NCI-H2107 (cell line): ENCODE measurements at places on chromosomes 2 and 18.

GRCh38 chr2:223896833-223897311 lies 48.3 kb downstream of the WDFY1 start:
- no peak for DNase-seq

GRCh38 chr18:59742325-59743111 lies 45.3 kb upstream of the CCBE1 start:
- DNase-seq: no peak

- DNase-seq: no peak
Measured at GRCh38 chr18:44943311-44943881, 262.7 kb downstream of the SETBP1 start.

- DNase-seq: no peak
Measured at GRCh38 chr18:65522907-65523306, 227.9 kb upstream of the CDH7 start.

- no peak for DNase-seq
Measured at GRCh38 chr2:19554520-19554919, 196.1 kb upstream of the OSR1 start.

DNA sequence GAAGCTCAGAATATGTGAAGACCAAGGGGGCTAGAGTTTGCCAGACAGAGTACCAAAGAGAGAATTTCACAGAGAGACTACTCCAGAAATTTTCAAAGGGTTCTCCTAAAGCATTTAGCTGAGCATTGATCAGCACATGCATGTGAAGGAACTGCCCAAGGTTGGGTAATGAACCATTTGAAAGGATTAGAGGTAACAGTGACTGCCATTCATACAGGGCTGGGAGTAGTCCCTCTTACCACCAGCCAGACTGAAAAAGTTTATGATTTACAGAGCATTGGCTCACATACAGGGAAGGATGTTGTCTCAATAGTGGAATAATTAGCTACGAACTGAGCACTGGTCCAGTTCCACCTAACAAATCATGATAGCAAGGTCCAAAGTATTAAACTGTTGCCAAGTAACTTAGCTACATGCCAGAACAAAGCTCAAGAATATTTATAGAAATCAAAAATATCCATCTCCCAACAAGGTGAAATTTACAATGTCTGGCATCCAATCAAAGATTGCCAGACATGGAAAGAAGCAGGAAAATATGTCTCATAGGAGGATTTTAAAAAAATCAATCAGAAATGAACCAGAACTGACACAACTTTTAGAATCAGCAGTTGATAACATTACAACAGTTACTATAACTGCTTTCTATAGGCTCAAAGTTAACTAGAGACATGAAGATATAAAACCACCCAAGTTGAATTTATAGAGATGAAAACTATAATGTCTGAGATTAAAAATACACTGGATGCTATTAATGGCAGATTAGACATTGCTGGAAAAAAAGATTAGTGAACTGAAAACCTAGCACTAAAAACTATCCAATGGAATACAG lies 25.7 kb upstream of the RNF103 start:
- no peak for DNase-seq

DNA sequence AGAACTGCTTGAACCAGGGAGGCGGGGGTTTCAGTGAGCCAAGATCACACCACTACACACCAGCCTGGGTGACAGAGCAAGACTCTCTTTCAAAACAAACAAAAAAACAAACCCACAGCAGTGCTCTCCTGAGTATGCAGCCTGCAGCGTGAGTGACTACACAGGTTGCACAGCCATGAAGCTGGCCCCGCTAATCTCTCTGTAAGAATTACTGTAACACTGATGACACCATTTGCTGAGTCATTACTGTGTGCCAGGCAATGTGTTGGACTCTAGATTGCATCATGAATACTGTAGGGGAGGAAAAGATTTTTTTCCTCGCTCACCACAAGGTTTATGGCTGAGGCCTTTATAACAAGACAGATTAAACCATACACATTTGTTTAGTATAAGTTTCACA lies 118.6 kb upstream of the ATP8B1 start:
- DNase-seq: no peak

DNA sequence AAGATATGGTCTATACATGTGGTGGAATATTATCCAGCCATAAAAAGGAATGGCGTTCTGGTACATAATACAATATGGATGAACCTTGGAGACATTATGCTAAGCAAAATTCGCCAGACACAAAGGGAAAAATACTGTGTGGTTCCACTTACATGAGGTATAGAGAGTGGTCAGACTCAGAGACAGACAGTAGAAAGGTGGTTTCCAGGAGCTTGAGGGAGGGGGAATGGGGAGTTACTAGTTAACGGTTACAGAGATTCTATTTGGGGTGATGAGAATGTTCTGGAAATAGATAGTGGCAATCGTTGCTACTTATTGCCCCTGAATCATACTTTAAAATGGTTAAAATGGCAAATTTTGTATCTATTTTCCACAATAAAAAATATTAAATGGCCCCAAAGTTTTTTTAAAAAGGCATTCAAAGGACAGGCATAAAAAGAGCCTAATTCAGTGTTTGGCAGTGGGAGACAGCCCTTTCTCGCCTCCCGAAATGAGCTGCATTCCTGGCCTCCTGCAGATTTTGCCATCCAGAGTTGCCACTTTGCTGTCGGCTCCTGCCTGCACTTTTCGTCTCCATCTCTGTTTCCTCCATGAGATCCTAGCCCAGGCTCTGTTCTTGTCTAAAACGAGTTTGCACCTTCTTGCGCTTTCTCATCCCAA lies 13.5 kb downstream of the TNFRSF11A start:
- no peak for DNase-seq

GRCh38 chr2:141694180-141694579 lies 436.6 kb downstream of the LRP1B start:
- no peak for DNase-seq

- no peak for DNase-seq
Measured at GRCh38 chr2:95052307-95052706, 26.8 kb downstream of the MAL start.

DNA sequence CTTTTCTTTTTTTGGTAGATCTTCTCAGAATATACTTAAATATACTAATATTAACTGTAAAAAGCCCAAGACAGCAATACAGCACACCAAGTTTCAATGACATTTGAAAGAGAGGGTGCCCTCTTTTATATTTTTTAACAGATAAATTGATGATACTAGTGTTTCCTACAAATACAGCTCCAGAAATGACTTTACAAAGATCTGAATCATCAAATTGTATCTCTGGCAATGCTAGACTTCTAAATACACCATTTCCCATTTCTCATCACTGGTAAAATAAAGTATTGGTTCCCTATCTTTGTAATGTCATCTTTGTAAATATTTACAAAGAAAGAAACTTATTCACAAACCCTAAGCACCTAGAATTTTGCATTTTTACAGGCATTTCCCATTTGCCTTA lies 281.3 kb downstream of the EXOC6B start:
- no peak for DNase-seq

- DNase-seq: no peak
Measured at GRCh38 chr2:1736997-1737480, 7.3 kb downstream of the PXDN start.

GRCh38 chr2:159124441-159124911 lies 156.0 kb downstream of the TANC1 start:
- DNase-seq: no peak

DNA sequence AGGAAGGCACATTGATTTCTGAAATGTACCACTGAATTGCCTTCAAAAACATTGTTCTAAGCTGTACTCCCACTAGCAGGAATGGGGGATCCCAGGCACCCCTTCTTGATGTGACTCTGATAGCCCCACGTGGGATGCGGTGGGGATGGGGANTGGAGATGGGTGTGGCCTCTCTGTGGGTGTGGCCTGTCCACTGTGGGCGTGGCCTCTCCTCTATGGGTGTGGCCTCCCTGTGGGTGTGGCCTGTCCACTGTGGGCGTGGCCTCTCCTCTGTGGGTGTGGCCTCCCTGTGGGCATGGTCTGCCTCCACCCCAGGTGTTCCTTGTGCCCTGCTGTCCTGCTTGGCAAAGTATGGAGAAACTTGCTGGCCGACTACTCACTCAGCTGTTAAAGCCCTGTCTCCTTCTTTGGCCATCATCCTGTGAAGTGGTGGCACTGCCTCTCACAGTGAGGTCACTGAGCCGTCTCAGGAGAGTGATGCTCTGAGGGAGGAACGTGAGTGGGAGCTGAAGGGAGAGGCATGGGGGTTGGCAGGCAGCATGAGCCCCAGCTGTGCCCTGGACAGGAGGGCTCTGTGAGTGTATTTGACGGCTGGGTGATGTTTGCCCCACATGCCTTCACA lies 6.7 kb upstream of the PARD6G start:
- DNase-seq: no peak

DNA sequence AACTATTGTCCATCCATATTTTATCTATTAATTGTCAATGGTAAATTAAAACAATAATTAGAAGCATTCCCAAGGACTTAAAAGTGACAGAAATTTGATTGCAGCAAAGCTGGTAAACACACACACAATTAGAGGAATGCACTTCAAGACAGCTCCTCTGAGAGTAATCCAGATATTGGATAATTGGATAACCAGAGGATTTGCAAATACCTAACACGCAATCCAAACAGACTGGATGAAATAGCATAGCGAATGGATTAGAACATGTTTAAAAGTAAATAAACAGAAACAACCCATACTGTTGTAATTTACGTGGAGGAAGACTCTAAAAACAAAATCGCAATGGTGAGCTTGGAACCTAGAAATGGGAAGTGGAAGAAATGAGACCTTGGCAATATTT lies 239.8 kb downstream of the METTL4 start:
- DNase-seq: no peak

- DNase-seq: no peak
Measured at GRCh38 chr2:75321599-75321922, 122.2 kb upstream of the TACR1 start.

DNA sequence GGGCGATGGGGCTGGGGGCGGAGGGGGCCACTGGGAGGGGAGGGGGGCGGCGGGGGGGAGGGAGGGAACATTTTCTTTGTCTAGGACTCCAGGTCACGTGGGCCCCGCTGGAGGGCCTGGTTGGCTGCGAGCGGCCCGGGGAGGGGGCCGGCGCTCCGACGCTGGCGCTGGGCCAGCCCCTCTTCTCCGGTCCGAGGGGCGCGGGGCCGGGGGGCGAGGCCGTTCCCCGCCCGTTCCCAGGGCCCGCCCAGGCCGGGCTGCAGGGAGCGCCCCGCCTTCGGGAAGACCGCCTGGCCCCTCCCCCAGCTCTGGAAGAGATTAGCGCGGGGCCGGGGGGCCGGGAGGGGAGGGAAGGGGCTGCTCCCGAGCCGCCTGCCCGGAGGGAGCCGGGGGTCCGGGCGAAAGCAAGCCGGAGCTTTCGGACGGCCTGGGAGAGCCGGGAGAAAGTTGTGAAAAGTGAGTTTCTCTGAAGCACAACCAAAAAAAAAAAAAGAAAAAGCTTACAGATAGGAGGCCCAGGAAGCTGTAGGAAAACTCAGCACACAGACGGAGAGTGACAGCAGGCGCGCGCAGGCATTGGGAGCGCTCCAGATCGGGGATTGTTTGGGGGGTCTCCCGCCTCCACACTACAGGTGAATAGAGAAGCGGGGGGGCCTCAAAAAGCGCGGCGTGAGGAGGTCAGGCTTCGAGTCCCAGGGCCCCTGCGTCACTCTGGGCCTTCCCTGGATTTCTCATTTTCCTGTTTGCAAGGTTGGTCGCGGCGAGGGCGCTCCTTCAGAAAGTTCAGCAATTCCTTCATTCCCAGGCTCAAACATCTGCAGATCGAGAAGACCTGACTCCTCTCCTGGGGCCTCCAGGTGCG lies 84.1 kb upstream of the POMC start:
- DNase-seq: no peak

DNA sequence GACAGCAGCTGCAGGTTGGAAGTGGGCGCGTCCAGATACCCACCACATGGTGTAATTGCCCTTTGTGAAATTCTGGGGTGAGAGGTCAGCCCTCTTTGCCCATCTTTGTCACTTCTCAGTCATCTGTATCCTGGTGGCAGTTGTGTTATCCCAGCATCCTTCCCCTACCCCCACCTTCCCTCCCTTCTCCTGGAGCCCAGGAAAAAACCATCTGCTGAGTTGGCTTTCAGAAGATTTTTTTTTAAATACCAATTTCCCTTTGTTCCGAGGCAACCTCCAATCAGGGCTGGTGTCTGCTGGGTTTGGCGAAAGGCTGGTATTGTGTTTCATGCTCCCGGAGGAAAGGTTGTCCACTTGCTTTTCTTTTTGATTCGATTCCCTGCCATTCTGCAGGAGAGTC lies 35.2 kb downstream of the SETBP1 start:
- DNase-seq: peak; percentile 84

DNA sequence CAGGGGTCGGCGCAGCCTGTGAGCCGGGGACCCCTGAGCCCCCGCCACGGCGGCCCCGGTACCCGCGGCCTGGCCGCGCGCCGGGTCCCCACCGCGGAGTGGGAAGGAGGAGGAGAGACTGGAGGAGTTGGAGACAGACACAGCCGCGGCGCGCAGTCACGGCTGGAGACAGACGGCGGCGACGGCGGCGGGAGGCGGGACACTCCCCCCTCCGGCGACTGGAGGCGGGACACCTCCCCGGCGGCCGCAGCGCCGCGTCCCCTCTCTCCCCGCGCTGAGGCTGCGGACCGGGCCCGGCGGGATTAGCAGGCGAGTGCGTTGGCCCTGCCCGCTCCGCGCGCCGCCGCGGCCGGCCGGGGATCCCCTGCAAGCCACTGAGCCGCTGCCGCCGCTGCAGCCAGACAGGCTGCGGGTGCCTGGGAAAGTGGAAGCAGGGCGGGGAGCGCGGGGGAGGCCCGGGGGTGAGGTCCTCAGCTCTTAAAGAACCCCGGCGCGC lies 1.0 kb upstream of the LDLRAD4 start:
- no peak for DNase-seq
